Stimulated activated CD4-positive, alpha-beta T cell treated with anti-CD3 and anti-CD28 coated beads, TNF-alpha, amount 100 ng/mL, for 1 hour (primary cell): ENCODE measurements at places on chromosomes 12 and 14.

DNA sequence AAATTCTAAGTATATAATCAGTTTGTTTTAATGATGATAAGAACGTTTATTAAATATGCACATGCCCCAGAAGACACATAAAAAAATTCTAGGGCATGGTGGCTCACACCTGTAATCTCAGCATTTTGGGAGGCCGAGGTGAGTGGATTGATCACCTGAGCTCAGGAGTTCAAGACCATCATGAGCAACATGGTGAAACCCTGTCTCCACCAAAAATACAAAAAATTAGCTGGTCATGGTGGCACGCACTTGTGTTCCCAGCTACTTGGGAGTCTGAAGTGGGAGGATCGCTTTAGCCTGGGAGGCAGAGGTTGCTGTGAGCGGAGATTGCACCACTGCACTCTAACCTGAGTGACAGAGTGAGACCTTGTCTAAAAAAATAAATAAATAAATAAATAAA is 4.0 kb downstream of the CD69 start:
- no peak for DNase-seq

DNA sequence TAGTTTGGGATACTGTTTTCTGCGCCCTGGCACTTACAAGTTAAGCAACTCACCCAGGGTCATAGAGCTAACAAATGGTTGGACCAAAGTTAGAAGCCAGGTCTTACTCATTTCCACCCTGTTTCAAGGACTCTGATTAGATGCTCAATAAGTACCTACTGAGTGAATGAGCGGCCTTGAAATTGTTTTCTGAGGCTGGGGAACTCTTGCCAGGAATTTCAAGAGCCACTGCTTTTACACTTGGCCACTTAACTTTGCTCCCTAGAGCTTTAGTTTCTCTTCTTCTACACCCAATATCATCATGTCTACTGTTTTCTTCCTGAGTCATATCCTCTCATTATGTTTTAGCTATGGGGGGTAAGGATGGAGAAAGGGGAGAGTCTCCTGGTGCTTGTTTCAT is 431.6 kb downstream of the ZFP36L1 start:
- no peak for DNase-seq

DNA sequence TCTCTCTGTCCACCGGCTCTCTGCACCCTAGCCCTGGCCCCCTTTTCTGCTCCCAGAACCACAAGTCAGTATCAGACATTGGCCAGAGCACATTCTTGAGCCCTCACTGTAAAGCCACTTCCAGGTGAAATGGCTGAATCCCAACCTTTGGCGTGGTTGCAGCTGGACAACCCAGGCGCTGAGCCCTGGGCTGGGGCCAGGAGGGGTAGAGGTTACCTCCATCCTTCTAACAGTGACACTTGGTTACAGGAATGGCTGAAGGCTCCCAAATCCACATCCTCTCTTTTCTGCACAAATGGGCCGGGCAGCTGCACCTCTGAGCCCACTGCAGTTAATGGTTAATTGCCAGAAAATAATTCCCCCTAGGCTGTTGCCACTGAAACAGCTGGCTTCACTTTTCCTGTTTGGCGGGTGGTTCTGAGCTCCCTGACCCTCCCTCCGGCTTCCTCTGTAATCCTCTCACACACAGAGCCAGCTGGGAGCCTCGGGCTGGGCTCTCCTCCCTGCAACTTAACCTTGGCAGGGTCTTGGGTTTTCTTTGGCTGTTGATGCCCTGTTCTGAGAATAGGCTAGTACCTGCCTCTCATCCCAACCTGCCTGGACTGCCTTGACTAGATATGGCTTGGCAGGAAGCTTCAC is 44.1 kb downstream of the TSPAN11 start:
- DNase-seq = no peak

DNA sequence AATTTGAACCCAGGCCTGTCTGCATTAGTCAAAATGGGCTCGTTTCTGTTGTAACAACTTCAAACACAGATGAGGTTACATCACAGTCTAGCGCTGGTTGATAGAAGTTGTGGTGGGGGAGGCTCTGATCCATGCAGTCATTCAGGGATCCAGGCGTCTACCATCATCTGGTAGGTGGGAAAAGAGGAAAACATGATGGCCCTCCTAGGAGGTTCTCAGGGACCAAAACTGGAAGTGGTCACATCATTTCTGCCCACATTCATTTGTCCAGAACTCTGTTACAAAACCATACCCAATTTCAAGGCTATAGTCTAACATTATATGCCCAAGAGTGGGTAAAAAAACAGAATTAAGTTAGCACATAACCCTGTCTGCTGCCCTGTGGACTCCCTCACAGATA is 135.1 kb downstream of the PHETA1 start:
- DNase-seq = no peak

DNA sequence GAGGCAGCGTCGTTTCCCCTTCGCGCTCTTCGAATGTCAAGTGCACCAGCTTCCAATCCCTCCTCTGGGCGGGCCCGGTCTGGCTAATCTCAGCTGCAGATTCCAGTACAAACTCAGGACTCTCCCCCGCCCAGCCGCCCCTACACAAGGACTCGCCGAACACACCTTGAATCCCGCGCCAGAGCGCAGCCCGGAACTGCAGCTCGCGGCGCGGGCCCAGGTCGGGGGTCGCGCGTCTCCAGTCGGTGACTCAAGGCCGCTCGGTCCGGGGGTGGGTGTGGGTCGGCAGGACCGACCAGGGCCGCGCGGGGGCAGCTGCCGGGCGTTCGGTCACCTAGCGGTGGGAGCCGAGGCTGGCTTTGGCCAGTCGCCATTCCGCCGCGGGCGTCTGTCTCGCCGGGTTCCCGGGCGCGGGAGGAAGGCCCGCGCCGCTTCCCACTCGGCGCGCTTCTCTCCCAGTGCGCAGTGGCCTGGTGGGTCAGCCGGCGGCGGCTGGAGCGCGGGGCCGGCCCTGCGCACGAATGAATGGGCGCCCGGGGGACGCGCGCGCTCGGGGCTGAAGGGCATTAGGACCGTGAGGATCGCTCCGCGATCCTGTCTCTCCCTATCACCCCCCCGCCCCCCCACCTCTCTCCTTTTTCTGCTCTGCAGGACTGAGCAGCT is at the start of gene GALNT16:
TSS of gene GALNT16 (plus strand) at position 632 of the 663 bp plus-strand sequence. CDS start 133 bp downstream, outside the sequence.
- DNase-seq = no peak

GRCh38 chr14:95128140-95128539 is 29.2 kb downstream of the DICER1 start:
- no peak for DNase-seq

DNA sequence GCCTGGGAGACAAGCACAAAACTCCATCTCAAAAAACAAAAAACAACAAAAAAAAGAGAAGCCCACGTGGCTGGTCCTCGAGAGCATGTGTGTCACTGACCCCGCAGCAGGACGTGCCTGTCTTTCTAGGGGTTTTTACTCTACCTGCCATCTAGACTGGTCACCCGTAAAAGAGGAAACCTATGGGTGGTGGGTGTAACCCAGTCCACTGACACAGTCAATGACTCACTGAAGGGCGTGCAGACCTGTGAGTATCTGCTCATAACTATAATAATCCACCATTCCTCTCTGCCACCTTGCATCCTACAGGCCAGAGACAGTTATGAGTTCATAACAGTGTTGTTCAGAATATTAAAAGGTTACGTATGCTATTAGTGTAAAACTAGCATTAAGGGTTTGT is 4.6 kb downstream of the GOLGA3 start:
- DNase-seq = no peak
